ENCODE measurements at places on chromosomes 4 and X.

DNA sequence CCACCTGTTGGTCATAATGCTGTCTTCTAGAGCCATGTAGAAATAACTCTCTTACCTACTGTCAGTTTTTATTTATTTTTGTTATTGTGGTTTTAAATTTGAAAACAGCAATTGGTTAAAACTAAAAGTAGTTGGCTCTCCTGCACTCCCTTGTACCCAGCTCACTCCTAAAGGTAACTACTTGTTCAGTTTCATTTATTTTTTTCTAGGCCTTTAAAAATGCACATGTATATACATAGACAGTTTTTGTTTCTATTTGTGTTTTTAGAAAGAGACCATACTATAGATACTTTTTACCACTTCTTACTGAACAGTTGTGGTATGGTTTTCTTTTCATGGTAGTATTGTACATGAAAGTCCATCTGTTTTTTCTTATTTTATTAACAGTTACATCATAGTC, 16.8 kb downstream of the SMAD1 start:
- DNase-seq = no peak

DNA sequence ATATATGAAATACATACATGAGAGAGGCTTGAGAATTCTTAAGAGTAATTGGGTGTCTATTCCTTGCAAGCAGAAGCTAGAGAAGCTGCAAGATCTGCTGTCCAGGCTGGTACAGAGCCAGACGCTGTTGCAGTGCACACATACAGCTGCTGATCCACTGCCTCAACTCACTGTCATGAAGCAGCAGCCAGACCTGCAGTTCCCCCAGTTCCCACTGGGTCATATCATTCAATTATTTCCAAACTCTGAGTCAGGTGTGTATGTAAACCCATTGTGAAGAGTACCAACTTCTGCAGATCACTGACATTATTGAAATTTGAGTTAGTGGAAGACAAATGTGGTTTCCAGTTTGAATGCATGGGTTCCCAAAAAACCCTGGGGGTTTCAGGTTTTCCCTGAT, 1212.8 kb upstream of the ADGRL3 start:
- DNase-seq = no peak

- no peak for DNase-seq
These were observed 654 bp upstream of the STS start for GRCh38 chrX:7146703-7147412.

DNA sequence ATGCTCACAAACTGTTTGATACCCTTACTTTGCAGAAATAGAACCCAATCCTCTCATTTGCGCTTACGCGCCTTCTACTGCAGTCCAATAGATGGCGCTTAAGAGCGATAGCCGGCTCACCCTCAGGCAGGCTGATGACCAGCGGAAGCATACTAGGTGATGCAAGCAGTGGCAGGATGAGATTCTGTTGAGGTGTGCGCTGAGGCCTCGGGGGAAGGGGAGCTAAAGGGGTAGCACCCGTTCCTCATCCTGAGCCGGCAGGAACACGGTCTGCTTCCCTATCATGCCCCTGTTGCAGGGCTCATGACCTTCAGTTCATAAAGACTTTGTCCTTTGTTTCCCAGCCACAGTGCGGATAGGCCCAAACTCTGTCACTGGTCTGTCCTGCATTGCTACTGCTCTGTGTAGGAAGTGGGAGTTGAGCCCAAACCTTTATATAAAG, 628.9 kb downstream of the TLL1 start:
- no peak for DNase-seq

DNA sequence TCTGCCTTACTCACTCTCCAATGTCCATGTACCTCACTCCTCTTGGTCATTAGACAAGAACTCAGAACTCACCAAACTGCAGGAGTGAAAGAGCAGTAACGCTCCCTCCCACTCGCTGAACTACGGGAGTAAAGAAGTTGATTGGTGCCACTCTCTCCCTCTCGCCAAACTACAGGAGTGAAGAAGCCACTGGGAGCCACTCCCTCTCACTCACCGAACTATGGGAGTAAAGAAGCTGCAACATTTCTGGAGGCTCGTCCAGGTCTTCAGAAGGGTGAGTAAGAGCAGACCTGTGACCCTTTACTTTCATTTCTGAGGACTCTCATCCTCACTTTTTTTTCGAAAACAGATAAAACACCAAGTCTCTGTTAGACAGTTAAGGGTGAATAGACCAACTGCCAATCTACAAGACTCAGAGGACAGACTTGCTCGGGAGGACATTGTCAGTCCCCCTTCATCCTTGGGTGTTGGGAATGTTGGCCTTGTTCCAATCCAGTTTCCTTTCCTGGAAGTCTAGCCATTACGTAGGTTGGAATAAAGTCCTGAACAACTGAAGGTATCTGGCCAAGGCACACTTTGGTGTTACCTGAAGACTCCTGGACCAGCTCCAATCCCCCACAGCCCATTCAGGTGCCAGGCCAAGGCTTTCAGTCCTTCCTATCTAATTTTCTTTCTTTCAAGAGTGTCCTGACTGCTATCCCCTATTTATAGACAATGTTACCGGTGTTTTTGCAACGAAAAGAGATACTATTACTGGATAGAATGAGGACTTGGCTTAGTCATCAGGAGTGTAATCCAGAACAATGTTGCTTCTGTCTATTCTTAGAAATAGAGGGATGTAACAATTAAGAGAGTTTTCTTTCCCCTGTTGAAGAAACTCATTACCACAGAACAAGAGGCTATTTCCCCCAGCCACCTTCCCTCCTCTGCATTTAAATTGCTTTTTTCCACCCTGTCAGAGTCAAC, 11.0 kb upstream of the COL25A1 start:
- no peak for DNase-seq

GRCh38 chrX:112734290-112734689, 54.6 kb upstream of the LHFPL1 start:
- no peak for DNase-seq

DNA sequence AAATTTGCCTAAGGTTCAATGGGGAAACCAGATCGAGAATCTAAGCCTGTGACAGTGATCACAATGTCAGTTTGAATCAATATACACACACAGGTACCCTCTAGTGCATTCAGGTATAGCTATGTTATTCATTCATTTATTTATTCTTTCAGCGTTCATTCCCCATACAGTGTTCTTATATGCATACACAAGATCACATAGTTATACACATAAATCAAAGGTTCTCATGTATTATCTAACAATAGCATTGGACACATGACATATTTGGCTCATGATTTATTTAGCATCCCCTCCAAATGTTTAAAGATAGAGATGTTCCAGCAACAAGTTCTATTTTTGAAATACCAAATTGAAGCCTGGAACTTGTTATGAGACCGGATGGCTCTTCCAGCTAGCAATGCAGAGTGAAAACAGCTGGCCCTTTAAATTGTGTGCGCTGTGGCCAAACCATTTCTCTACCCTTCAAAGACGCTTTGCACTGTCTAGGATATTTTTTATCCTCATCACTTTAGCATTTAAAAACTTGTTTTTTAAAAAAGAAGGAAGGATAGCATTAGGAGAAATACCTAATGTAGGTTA, 131.0 kb downstream of the ATXN3L start:
- DNase-seq = no peak

- no peak for DNase-seq
These were observed 243.6 kb upstream of the CTSO start for GRCh38 chr4:156197216-156197615.
